ENCODE measurements at places on chromosomes 12 and 14.

GRCh38 chr12:71335151-71335962 lies 104.2 kb upstream of the LGR5 start:
- no peak for DNase-seq

DNA sequence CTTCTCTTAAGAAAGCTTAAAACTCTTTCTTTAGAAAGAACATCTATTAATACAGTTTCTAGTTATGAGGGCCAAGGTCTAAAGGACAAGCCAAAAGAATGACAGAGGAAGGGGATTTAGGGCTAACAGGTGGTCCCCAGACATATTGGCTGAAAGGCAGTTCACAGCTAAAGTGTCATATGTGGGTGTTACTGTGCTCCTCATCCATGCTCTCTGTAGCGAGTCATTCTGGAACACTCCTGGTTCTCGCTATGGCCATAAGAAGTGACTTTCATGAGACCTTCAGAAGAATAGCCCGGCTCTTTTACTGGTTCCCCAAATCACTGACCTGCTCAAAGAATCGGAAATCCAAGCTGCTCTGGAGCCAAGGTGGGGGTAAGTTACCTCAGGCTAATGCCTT lies 55.0 kb downstream of the TBK1 start:
- no peak for DNase-seq

DNA sequence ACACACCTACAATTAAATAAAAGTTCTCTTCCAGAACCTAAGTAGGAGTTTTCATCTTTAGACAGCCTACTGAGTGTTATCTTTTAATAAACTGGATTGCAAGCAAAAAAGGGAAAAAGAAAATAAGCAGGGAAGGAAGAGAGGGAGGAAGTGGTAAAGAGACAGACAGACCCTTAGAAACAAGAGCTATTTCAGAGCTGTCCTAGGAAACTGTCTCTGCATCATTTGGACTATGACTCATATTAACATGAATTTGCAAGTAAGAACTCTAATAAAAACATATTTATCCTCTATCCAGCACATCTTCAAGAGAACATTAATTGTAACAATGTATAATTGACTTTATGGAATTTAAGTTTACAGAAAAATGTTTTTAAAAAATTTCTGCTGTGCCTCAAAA lies 438.8 kb upstream of the USP15 start:
- peak; percentile 28 for DNase-seq

- DNase-seq: no peak
Observed at GRCh38 chr14:34707722-34708121, 6.7 kb downstream of the CFL2 start.

- DNase-seq: no peak
Observed at GRCh38 chr12:18383203-18383602, 121.9 kb downstream of the PIK3C2G start.

DNA sequence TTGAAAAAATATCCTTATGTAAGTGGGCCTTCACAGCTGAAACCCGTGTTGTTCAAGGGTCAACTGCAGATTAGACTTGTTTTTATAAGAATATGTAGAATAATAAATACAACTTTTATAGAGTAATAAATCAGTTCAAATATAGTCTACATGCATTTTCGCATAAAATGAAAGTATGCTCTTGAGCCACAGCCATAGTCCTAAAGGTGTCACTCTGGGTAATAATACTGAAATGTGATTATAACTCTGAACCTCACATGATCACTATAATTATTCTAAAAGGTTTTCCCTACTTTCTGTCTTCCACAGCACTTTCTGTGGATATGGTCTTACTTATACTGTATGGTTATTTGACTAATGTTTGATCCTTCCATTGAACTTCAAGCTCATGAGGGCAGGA lies 185.8 kb downstream of the SLC6A15 start:
- DNase-seq: no peak

DNA sequence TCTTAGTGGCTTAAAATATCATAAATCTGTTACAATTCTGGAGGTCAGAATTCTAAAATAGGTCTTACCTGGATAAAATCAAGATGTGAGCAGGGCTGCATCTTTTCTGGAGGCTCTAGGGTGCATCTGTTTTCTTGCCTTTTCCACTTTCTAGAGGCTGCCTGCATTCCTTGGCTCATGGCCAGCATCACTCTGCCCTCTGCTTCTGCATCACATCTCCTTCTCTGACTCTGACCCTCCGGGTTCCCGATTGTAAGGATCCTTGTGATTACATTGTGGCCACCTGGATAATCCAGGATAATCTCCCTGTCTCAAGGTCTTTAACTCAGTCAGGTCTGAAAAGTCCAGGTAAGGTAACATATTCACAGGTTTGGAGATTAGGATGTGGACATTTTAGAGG lies 11.0 kb upstream of the BMP4 start:
- DNase-seq: no peak
